ENCODE measurements at places on chromosomes 12 and 14.

DNA sequence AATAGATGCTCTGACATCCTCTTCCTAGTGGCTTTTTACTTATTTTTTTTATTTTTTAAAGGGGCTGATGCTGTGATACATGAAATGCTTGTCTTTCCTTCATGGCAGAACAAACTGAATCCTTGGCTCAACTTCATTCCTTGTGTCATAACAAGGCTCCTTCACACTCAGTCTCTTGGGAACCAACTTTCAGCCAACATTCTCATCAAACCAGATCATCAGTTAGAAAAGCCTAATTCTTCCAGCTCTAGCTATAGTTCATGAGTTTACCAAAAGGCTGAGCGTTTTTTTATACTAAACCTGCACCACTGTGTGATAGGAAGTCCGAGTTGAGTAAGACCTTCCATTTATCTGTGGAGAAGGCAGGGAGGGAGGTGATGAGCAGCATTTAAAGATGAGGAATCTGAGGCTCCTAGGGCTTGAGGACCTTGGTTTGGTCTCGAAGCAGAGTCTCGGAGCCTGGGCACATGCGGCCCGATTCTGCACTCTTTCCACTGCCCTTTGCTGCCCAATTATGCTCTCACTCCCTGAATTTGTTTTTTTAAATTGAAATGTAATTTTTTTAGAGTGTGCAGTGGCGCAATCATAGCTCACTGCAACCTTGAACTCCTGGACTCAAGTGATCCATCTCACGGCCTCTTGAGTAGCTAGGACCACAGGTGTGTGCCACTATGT, 8.2 kb downstream of the GPRC5D start:
- no peak for DNase-seq

DNA sequence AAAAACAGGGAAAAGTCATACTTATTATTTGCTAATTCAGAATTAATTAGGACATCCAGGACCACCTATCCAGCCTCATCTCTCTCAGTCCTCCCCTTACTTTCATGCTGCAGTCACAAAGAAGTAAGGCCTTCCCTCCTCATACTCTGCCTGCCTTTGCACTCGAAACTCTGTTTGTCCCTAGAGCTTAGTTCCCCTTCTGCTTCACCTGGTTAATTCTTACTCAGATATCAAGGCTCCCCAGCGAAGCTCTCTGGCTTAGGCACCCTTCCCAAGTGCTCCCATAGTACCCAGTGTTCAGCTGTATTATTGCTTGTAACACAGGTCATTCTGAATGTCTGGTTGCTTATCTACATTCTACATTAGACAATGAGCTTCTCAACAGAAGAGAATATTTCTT, 81.3 kb downstream of the ERGIC2 start:
- no peak for DNase-seq

- DNase-seq = no peak
These were observed 26.3 kb downstream of the ETFBKMT start for GRCh38 chr12:31685801-31686200.

DNA sequence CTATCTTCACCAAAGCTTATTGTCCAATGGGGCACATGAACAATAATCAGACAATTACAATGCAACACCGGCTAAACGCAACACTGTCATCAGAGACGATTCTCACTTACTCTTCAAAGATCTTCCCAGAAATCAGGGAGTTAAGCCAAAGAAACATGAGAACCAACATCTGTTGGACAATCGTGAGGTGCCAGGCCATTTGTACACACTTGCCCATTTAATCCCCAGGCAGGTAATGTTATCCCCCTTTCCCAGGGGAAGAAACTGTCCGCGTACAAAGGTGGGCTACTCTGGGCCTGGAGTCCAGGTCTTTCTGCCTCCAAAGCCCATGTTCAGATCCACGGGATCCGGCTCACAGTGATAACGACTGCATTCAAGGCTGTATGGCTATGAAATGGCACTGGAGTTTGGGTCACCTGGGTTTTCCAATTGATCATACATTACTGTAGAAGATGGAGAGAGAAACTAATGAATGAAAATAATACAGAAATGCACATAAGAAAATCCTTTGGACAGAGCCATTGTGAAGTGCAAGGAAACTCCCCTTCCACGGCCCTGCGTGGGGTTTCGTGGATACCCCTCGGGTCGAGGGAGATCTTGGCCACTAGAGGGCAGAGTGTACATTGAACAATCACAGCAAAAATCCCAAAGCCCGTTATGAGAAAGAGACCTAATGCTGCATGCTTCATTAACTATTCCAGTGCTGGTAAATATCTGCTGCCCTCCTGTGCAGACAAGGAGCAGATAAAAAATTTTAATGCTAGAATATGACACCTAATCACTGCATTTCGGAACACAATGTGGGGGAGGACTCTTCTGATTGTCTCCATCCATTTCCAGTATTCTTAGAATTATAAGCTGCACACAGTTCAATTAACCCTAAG, 111.4 kb downstream of the EGLN3 start:
- no peak for DNase-seq

- DNase-seq = no peak
These were observed 9.8 kb downstream of the ATL1 start for GRCh38 chr14:50569714-50570274.

GRCh38 chr14:32186248-32186647, 15.6 kb upstream of the RNU6-7 start:
- DNase-seq = no peak

DNA sequence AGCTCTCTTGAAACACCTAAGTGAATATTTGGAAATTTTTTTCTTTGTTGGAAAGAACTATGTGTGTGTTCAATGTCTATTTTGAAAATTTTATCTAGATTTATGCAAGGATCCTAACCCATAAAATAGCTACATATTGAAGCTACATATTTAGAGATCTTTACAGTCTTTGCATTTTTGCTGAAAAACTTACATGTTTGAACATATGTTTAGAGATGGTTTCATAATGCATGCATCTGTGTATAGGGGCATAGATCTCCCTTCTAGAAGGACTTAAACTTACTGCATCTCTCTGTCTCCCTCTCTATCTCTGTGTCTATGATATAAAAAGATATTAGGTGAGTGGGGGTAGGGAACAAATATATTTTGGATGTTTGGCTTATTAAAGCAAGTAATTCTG, 8.2 kb upstream of the HOXC4 start:
- DNase-seq = no peak

GRCh38 chr14:78316786-78317185, 146.6 kb downstream of the NRXN3 start:
- no peak for DNase-seq

GRCh38 chr12:9867531-9867930, 1.6 kb downstream of the CLEC2B start:
- no peak for DNase-seq

DNA sequence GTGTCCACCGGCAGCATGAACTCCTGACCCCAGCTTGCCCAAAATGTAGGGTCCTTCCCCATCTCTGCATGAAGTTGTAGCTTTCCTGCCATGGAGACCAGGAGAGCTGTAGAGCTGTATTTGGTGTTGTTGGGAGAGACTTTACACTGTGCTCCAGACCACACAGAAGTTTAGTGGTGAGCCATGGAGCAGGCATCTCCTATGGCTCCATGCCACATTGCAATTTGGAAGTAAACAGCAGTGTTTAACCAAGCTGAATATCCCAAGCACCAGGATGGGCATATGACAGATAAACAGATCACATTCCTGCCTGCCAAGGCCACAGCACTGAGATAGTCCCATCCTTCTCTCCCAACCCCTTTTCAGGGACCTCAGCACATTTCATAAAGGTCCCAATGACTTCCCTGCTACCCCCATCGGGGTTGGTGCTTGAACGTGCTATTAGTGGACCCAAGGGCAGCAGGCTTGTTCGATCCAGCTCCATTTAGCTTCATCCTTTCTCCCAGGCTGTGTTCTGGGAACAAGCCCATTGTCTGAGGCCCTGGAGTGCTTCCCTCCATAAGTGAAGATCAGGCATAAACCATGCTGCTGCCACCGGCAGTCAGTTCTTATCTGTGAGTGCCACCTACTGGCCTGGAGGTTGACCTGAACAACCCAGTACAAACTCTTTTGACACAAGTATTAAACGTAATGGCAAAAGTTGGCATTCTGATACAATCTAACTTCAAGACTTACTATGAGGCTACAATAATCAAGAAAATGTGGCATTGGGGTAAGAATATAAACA, 172.3 kb upstream of the ATXN7L3B start:
- DNase-seq = no peak

DNA sequence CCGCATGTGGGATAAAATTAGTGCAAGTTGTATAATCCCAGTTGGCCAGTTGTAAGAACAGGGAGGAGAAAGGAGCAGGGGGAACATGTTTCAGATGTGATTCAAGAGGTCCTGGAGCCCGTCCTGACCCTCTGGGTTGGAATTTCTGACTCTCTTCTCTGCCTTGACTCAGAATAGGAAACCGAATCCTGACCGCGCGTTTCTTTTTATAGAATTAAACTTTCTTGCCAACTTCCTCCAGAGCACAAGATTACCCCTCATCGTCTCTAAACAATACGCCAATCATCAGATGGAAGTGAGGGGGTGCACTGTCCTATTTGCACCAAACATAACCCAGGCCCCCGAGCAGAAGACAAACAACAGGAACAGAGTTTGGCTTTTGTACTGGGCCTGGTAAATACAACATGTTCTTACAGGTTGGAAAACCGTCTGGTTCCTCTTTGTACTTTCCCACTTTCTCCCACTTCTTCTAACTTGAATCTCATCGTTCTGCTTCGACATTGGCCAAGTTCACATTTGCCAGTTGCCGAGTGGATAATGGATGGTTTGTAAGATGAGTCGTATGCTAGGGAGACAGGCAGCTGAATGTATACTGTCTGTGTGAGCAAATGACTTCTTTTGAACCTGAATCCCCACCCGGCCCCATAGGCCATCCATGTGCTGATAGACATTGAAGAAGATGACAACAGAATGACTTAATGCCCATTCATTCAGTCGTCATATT, 42.6 kb upstream of the MED13L start:
- no peak for DNase-seq

- DNase-seq = no peak
These were observed 1.2 kb downstream of the WNT5B start for GRCh38 chr12:1630133-1630826.

DNA sequence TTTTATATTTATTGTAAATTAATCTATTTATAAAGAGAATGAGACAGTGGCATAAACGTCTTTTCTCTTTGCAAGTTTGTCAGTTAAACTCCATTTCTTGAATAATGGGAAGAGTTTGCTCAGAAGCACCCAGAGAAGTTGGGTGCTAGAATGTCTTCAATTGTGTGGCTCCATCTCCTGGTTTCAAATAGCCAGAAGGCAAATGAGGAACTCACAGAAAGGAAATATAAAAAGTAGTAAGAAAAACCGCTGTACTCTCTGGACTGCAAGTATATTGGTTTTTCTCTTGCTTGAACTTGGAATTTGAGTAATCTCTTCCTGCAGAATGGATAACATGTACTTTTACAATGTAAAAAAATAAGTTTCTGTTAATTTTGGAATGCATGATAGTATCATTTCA, 217.5 kb downstream of the DPY19L2 start:
- DNase-seq = no peak

DNA sequence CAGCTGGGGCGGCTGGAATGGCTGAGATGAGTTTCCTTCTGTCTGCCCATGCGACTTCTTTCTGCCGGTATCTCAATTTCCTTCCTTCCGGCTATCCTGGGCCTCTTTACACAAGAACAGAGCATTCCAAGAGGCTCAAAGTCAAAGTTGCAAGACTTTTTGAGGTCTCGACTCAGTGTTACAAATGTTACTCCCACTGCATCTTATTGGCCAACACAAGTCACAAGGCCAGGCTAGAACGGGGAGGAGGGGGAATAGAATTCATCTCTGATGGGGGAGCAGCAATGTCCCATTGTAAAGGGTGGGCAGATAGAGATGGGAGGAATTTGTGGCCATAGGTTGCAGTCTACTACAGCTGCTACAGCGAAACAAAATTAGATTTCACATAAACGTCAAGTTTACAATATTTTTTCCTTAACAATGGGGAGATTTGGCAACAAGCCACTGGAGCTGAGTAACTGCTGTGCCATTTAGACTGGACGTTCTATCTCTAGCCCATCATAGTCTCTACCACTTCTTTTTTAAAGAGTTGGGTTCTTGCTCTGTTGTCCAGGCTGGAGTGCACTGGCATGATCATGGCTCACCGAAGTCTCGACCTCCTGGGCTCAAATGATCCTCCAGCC, 9.5 kb upstream of the NYNRIN start:
- no peak for DNase-seq

GRCh38 chr14:80390906-80391305, 179.6 kb upstream of the DIO2 start:
- DNase-seq = no peak

DNA sequence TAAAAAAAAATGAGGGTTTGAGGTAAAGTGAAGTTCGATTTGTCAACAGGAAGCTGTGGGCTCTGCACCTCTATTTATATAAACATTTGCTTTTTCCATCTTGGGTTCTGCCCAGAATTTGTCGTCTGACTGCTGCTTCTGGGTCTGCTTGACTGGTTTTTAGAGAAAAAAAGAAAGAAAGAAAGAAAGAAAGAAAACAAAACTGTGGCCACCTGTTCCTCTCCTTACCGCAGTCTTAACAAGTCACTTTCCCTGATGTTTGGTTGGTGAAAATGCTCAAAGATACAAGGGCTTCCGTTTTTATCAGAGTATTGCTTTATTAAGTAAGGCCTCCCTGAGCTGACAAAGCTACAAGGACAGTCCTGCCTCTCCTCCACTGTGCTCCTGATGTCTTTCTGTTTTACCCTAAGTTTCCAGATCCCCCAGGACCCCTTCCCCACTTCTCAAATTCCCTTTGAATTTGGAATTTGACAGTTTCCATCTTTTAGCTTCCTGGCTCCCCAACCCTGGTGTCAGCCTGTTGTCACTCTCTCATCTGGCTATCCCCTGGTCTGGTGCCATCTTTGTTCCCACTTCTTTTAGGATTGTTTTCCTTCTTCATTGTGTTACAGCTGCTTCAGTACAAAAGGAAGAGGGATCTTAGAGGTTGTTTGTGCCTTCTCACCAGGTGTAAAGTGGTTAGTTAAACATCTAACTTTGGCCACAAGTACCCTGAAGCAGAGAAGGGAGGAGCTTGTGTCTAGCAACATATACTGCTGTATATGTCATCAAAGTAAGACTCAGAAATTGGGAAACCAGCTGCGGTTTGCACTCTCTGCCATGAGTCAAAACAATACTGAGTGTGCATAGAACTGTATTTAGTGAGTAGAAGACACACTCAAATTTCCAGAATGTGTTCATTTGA, 18.0 kb downstream of the MFAP5 start:
- peak; percentile 18 for DNase-seq

DNA sequence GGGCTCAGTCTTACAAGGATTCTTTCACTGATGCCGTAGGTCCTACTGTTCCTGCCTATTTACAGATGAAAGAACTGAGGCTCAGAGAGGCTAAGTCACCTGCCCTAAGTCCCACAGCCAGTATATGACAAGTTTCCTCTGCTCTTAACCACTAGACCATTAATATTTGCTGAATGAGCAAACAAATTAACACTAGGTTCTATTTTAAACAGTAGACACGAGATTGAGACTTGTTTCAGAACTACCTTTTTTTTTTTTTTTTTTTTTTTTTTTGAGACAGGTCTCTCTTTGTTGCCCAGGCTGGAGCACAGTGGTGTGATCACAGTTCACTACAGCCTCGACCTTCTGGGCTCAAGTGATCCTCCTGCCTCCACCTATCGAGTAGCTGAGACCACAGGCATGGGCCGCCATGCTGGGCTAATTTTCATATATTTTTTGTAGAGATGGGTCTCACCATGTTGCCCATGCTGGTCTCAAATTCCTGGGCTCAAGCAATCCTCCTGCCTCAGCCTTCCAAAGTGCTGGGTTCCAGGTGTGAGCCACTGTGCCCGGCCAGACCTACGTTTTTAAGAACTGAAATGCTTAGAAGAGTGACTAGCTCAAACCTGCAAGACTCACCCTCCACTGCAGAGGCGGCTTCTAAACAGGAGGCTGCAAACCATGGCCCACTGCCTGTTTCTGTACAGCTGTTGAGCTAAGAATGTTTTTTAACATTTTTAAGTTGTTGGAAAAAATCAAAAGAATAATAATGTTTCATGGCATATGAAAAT, 12.9 kb downstream of the SYNE3 start:
- no peak for DNase-seq

Measured in stimulated activated CD8-positive, alpha-beta memory T cell treated with anti-CD3 and anti-CD28 coated beads, Interleukin-4, amount 100 ng/mL, for 4 hours (primary cell).